ENCODE measurements at places on chromosomes 16 and 17.

- DNase-seq = no peak
These were observed 80.4 kb upstream of the IRX3 start for GRCh38 chr16:54366943-54367342.

DNA sequence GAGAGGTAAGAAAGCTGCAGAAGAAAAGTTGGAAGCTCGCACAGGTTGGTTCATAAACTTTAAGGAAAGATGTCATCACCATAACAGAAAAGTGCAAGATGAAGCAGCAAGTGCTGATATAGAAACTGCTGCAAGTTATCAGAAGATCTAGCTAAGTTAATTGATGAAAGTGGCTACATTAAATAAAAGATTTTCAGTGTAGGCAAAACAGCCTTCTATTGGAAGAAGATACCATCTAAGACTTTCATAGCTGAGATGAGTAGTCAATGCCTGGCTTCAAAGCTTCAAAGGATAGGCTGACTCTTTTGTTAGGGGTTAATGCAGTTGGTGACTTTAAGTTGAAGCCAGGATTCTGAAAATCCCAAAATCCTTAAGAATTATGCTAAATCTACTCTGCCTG, 24.0 kb downstream of the CYLD start:
- DNase-seq = no peak

- no peak for DNase-seq
These were observed 221.0 kb upstream of the WSB1 start for GRCh38 chr17:27072885-27073284.

- no peak for DNase-seq
These were observed at the start of gene CCL3 for GRCh38 chr17:36089888-36090836. CCL3 (minus strand) TSS chr17:36090143; CDS start chr17:36090058, 85 bp downstream.

DNA sequence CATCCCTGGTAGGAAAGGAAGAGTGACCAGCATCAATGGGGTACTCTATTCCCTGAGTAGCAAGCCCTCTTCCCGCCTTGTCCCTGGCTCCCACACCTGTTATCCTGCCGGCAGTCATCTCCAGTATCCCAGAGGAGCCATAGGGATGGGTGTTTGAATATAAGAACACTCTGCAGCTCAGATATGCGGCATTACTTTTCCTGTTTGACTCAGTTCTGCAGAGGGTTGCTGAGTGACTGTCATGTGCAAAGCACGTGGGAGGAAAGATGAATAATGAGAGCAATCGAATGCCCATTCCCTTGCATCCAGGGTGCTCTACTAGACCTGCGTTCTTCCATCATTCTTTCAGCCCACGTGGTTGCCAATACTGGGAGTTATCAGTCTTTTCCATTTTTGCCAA, 115.1 kb downstream of the PRKCB start:
- DNase-seq = no peak

DNA sequence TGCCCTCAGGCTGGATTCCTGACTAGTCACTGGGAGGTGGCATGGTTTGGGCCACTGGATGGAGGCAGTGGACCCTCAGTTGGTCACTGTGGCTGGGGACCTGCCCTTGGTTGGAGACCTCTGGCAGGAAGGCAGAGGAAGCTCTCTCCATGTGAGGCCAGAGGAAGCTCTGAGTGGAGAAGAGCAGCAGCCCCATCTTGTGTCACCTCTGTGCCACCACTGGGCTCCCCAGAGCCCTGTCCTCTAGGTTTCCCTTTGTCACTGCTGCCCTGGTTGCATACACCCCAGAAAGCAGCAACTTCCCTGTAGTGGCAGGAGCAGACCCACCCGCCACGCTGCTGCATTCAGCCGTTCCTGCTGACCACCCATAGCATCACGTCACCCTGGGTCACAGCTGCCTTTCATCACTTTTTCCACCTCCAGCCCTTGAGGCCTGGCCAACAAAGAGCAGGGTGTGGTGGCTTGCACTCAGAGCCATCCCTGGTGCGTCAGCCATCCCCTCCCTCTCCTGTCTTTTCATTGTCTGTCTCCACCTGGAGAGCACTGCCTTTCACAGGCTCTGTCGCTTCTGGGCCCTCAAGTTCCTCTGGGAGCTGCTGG, 11.9 kb downstream of the CTRL start:
- no peak for DNase-seq

DNA sequence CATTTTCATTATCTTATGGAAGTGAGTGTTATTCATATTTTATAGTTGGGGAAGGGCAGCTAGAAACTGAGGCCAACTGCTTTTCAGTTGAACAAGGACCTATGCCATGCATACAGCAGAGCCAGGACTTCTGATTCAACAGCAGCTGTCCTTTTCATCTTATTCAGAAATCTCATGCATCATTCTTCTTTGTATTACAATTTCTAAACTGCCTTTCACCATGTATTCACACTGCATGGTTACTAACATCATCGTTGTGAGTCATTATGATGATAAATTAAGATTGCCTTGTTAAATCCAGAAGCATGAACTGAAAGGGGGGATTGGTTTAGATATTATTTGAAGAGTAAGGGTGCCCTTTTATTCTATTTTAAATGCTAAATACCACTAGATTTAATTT, 1470.1 kb upstream of the GOT2 start:
- no peak for DNase-seq

GRCh38 chr16:69239851-69240250, 52.9 kb downstream of the SNTB2 start:
- DNase-seq = no peak

DNA sequence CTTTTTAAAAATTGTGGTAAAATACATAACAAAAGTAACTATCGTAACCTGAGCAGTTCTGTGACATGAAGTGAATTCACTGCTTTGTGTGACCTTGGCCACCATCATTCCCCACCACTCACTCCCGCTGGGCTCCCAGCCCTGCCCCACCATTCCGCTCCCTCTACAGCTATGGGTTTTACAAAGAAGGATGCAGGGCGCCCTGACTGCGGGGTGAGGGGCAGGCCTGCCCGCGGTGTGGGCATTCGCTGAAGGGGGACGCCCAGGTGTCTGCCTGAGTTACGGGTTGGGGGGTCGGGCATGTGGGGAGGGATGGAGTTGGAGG, at the start of gene CEMP1:
TSS of gene CEMP1 (minus strand) at position 38 of the 325 bp plus-strand sequence. CDS start 335 bp downstream, outside the sequence.
- no peak for DNase-seq
